ENCODE measurements at places on chromosomes 16 and 17.
A peak's percentile ranks its signal among the peaks of the same experiment; 100 is the strongest.

- DNase-seq: no peak
Observed at GRCh38 chr17:82338858-82339633, 5.5 kb upstream of the SECTM1 start.

DNA sequence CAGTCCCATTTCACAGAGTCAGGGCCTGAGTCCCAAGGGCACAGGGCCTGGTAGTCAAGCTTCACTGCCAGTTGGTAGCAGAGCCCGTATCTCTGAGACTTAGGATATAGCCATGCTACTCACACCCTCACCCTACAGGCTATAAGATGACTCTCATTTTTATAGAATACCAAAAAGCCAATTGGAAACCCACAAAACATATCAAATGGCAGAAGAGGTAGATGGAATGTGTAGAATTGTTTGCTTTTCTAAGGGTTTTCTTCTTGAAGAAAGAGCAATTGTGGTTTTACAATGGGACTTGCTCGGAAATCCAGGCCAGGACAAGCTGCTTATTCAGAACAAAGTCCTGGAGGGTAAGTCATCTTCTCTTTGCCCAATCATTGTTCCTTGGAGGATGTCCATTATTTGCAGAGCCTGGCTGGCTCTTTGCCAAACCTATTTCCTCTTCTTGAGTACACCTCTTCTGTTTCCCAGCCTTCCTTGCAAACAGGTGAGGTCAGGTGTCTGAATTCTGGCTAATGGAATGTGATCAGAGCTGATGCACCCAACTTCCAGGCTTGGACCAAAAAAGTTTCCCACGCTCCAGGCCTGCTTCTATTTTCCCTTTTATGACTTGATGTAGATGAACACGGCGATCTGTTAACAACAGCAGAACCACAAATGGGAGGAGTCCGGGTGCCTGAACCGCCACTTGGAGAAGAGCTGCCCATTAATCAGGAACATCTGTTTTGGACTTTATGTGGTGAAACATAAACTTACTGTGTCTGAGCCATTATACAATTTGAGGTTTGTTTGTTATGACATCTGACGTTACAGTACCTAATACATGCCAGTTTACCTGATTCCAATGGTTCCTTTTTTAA lies 16.9 kb upstream of the CCL22 start:
- DNase-seq: no peak

DNA sequence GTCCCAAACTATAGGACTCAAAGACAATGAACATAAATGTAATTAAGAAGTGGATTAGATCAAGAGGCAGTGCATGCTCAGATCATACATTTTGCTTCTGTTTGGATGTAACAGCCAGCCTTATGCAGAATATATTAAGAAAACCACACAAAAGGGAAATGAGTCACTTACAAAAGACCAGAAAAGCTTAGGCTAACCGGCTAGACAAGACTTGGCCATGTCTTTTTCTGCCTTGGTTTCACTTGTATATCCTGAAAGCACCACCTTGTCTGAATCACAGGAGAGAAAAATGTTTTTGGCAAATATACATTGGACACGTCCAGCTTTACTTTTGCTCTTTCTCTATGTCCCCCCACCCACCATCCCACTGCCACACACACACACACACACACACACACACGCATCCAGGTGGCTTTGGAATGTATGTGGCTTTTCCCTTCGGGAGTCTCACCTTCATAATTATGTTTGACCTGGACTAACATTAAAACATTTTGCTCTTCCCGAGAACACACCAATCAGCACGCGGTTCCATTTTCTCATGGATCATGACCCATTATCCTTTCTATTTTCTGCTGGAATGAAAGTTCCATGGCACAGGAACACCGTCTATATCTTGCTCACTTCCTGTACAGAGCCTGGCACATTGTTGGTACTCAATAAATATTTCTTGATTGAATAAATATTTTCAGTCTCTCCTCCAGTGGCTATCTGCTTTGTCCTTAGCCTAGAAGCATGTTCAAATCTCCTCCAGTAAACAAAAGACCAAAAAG lies 64.6 kb downstream of the CDK5R1 start:
- peak; percentile 37 for DNase-seq

DNA sequence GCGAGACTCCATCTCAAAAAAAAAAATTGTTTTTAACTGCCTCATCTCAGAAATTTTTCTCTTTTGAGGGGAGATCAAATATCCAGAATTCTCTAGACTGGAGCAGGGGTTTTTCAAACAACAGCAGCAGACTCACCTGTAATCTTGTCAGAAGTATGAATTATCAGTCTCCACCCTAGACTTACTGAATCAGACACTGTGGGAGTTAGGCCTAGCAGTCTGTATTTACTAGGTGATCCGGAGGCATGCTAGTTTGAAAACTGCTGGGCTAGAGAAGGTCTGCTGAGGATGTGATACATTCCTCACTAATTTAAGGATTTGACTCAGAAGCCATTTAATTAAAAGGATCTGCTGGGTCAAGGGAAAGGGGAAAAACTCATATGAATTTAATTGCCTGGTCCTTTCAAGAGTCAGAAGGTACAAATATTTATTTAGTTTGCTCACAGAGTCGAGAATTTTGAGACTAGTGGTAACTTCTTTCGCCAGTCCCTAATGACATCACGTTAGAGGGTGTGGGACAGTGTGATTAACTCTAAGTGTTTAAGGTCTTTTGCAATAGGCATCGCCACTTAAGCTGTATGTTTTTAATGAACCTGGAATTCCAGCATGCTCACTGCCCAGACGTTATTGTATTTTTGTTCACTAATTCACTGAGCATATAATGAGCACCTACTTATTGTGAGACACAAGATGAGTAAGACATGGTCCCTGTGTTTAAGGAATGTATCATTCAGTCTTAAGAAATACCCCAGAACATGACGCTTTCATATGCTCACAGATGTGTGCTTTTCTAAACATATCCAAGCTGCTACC lies 14.2 kb downstream of the ATP6V0A1 start:
- DNase-seq: no peak

GRCh38 chr16:75265911-75266701 lies 14.7 kb upstream of the BCAR1 start:
- DNase-seq: no peak

DNA sequence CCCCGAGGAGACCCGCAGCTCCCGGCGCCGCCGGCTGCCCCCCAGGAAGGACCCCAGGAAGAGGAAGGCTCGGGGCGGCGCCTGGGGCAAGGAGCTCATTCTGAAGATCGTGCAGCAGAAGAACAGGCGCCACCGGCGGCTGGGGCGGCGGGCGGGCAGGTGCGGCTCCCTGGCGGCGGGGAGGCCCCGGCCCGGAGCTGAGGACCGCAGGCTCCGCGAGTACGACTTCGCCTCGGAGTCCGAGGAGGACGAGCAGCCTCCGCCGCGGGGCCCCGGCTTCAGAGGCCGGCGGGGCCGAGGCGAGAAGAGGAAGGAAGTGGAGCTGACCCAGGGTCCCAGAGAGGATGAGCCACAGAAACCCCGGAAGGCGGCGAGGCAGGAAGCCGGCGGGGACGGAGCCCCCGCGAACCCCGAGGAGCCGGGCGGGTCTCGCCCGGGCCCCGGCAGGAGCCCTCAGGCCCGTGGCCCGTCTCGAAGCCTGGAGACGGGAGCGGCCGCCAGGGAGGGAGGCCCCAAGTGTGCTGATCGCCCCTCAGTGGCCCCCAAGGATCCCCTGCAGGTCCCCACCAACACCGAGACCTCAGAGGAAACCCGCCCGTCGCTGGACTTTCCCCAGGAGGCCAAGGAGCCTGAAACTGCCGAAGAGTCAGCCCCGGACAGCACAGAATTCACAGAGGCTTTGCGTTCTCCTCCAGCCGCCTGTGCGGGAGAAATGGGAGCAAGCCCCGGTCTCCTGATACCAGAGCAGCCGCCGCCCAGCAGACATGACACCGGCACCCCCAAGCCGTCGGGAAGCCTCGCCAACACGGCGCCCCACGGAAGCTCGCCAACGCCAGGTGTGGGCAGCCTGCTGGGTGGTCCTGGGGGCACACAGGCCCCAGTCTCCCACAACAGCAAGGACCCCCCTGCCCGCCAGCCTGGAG lies 22.3 kb upstream of the ZFPM1 start:
- DNase-seq: peak; percentile 38

DNA sequence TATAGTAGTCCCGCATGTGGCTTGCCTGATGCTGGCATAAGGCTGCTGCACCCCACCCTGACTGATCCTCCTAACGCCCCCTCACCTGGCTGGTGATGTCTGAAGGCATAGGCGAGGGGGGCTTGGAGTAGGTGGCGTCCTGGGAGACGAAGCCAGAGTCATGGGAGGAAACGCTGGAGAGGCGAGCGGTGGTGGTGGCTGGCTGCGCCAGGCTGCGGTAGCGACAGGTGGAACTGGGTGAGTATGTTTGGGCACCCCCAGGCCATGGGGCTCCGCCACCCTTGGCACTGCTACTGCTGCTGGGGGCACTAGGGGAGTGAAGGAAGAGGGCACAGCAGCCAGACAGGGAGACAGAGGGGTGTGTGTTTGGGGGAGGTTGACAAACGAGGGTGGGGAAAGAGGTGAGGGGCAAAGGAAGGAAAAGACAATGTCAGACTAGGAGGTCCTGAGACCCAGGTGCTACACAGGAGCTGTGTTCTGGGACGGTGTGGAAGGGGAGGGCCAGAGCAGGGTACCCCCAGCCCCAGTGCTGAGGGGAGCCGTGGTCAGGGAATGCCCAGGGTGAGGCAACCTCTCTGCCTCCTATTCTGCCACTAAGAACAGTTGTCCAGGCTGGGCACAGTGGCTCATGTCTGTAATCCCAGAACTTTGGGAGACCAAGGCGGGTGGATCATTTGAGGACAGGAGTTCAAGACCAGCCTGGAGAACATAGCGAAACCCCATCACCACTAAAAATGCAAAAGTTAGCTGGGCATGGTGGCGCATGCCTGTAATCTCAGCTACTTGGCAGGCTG lies 11.4 kb downstream of the MTSS2 start:
- DNase-seq: no peak

DNA sequence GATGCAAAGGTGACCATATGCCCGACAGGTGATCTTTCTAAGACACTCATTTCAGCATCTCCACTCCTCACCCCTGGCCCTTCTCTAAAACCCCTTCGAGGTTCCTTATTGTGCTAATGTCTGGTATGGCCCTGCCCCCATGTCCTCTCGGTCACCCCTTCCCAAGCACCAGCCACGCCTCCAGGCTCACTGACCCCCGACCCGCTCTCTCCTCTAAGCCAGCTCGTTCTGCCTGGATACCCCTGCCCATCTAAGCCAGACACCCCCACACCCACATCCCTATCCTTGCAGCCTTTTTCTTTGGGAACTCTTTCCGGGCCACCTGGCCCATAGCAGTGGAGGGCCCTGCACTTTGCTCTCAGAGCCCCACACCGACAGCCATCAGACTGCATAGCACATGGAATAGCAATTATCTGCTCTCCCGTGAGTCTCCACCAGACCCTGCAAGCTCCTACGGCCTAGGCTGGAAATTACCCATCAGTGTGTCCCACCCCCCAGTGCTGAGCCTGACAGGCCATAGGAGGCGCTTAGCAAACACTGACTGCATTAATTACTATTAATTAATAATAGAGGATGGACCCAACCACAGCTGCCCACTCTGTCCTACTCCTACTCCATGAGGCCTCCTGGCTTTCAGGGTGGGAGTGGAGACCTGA lies 176.7 kb downstream of the TMEM132E start:
- DNase-seq: no peak

DNA sequence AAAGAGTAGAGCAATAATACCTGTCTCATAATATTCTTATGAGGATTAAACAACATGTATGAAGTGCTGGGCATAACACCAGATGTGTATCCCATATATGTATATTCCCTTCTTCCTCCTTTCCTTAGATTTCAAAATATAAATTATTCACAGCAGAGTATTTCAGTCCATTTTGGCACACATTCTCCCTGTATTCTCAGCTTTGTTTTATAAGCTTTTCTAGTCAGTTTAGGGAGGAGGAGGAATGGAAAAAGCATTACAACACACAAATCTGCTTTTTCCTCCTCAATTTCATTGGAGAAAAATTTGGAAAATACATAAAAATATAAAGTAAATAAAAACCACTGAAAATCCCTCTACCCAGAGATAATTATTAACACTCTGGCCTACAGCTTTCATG lies 46.6 kb upstream of the CORO6 start:
- no peak for DNase-seq

DNA sequence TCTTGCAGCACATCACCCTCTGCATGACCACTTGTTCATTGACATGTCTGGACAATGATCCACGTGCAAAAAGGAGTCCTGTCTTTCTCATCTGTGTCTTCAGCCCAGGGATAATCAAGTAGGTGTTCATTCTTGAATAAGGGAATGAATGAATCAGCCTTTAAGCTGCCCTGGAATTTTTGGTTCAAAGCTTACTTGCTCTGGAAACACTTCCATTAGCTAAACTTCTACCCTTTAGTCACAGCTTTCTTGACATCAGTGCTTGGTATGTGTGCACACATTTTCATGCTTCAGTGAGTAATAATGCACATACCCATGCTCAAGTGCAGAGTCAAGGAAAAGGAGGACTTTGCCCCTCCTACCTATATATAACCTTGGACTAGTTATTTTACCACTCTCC lies 103.0 kb upstream of the CDH13 start:
- DNase-seq: no peak

DNA sequence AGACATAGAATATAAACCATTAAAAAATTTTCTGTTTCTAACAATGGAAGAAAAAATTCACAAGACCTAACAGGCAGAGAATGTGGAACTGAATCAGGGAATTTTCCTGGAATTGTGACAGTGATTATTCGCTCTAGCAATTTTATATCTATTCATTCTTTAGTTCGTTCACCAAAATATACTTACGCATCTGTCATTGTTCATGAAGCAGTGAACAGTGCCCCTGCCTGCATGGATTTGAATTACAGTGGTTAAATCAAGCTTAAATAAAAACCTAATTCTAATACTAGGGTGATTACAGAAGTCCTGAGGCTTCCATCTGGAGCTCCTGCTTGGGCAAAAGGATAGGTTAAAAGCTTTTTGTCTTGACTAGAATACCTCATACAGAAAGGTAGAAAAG lies 48.6 kb downstream of the ABCA8 start:
- no peak for DNase-seq

DNA sequence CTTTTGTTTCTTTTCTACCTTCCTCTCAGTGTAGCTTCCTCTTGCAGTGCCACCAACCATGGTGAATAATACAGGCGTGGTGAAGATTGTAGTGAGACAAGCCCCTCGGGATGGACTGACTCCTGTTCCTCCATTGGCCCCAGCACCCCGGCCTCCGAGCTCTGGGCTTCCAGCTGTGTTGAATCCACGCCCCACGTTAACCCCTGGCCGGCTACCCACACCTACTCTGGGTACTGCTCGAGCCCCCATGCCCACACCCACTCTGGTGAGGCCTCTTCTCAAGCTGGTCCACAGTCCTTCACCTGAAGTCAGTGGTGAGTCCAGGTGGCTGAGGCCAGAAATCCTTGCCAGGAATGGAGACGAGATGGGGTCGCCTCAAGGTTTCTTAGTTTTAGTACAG lies 23.9 kb downstream of the SRCAP start:
- DNase-seq: no peak

DNA sequence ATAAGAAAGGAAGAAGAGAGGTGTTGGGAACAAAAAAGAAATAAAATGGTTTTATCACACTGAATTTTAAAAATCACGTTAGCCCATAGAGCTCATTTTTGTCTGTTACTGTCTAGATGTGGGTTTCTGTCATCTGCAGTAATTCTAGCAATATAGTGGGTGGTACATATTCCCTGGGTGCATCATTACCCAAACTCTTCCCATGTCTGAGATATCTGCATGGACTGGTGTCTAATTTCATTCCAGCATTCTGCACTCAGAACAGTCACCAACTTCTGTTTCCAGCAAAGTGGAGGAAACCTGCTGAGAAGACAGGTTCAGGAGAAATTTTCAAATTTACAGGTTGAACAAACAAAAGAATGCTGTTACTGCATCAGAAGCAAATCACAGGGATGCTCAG lies 263.8 kb downstream of the CDH11 start:
- no peak for DNase-seq
